ENCODE measurements at places on chromosomes 1 and 21.
A peak's percentile ranks its signal among the peaks of the same experiment; 100 is the strongest.

DNA sequence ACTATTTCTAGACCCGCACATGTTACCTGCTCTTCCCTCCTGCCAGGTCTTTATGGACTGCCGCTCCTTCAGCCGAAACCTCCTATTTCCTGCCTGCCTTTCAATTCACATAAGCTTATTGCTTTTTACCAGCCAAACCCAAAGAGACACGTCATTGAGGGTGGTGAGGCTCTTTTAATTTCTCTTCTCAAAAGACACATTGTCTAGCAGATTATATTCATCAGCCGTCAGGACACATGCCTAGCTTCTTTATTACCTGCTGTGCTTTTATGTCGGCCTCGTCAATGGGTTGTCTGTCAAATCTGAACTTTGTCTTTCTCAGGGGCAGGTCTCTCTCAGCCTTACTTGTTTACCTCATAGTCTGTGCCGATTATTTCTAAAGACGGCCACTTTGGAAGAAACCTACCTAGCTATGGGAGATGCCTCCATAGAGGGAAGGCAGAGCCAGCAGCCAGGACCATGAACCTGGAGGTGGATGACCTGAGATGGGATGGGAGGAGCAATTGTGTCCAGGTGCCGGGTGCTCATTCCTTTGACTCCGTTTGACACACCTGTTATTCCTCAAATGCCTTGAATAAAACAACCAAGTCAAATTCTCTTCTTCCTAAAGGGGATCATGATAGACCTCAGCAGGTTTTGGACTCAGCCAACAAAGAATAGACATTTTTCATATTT is 42.0 kb downstream of the ZBTB18 start:
- DNase-seq: no peak

- no peak for DNase-seq
Observed at GRCh38 chr1:213985209-213986019, 2.4 kb upstream of the PROX1 start.

DNA sequence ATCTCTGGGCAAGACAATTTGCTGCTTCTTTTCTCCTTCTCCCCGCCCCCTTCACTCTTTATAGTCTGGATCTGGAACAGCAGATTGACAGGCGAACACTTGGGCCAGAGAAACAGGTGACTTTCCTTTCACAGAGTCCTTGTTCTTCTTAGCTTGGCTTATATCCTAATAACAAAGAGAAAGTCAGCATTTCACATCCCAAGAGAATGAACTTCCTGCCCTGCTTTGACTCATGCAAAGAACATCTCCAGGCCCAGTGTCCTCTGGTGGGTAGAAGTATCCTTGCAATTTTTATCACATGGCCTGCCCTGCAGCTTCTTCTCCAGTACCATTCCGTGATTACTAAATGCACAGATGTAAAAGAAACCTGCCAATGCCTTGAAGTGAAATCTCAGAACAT is 764.4 kb downstream of the ADGRL2 start:
- DNase-seq: no peak

DNA sequence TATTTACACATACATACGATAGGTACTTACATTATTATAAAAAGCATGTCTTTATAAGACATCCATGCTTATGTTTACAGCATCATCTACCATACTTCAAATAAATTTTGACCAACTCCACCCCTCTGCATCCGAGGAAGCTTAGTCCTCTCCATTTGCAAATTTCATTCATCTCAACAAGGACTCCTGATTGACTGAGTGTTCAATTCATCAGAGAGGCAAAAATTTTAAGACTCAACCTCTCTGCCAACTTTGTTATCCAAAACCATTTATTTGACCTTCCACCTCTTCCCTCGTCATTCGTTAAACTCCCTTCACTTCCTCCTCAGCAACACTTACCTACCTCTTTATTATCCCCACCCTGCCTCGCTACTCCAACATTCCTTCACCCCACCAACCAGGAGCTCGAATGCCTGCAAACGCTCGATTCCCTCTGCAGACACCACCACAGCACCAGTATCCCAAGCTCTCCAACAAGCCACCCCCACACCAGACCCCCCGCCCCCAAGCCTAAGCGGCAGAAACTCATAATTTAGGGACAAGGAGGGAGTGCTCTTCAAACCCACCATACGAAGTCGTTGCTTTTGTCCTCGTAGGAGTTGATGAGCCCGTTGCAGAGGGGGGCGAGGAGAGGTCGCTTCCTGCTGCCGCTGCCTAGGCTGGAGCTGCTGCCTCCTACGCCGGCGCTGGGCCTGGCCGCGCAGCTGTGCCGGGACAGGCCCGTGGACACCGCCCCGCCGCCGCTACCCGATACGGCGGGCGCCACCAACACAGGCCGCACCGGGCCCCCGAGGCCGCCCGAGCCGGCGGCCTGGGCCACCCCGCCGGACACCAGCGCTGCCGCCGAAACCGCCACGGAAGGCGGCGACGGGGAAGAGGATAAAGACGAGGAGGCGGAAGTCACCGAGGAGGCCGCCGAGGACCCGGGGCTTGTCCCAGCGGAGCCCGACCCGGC is 803 bp downstream of the COP1 start:
- no peak for DNase-seq

- no peak for DNase-seq
Observed at GRCh38 chr1:173213665-173214064, 6.5 kb upstream of the TNFSF4 start.

DNA sequence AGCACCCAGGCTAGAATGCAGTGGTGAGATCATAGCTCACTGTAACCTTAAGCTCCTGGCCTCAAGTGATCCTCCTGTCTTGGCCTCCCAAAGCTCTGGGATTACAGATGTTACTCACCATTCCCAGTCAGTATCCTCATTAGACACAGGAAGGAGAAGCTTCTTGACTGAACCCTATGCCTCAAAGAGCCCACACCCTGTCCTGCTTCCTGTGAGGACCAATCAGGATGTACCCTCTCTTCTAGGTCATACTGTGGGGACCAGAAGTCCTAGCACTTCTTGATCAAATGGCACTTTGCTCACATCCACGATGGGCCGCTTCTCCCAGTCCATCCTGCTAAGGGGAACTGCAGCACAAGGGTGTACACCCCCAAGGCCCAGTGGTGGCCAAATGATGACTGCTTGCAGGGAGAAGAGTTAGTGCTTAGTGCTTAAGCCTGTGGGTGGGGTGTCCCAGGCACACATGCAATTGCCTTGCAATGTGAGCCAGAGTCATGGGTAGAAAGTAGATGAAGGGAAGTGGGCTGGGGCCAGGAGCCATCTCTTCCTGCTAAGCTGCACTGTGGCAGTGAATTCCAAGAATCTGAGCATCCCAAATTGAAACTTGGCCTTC is 9.8 kb downstream of the CD34 start:
- no peak for DNase-seq

- DNase-seq: no peak
Observed at GRCh38 chr1:89897347-89898133, 76.7 kb downstream of the LRRC8D start.

DNA sequence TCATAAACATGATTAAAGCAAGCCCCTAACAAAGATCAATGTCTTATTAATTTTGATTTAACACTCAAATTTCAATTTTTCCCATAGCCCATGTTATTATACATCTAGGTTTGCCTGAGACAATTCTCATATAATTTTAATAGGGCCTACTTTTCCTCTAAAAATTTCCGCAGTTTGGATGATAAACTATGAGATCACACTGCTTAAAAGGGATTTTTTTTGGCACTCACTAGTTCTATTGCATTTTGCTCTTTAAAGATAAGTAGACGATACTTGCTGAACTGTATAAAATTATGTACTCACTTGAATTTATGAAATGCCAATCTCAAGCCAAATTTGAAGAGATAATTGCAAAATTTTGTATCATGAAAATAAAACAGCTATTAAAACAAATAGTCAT is 480.4 kb upstream of the ZRANB2 start:
- DNase-seq: no peak

- no peak for DNase-seq
Observed at GRCh38 chr1:93552741-93553455, 105.0 kb downstream of the FNBP1L start.

DNA sequence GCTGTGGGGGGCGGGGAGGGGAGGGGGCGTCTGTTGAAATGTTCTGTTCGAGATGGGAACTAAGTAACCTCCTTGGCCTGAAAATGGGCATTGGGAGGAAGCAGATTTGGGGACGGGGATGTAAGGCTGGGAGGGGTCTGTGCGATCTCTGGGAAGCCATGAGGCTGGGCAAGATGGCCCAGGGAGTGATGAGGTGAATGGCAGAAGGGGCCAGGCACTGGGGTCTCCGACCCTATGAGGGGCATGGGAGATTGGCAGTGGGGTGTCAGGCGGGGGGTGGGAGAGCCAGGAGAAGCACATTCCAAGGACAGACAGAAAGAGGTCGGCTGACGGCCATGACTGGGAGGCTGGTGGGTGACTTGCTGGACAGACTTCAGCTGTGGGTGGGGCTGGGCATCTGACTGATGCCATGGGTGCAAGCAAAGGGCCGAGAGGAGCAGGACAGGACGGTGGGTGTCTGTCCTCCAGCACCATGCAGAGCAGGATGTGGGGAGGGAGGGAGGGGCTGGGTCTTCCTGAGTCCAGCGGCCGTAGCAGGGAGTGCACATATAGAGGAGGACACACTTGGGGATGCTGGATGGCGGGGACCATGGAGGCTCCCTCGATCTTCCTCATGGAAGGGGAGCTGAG is 30.0 kb upstream of the COL18A1 start:
- no peak for DNase-seq

DNA sequence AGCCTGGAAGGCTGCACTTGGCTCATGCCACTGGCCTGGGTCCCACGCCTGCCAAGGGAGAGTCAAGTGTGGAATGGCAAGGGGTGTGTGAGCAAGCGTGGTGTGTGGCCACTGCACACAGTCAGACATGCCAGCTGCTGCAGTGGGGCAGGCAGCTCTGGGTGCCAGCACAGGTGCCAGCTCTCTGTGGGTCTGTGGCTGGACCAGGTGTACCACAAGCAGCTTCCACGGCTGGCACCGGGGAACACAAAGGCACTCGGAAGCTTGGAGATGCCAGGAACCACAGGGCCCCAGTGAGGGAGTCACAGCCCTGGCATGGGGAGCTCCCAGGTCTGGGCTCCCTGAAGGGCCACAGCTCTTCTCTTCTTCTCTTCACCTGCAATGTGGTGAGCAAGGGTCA is 34.8 kb downstream of the ACTL8 start:
- no peak for DNase-seq

GRCh38 chr1:19411612-19412011 is 73.7 kb downstream of the CAPZB start:
- no peak for DNase-seq

- DNase-seq: no peak
Observed at GRCh38 chr21:28949318-28949717, 43.4 kb downstream of the LTN1 start.

GRCh38 chr1:145885738-145886287 is at the start of gene ANKRD35:
Gene ANKRD35, minus strand, starts transcription at chr1:145885866. Its CDS starts 108 bp downstream, at chr1:145885758.
- DNase-seq: peak; percentile 73

- DNase-seq: no peak
Observed at GRCh38 chr1:35441926-35442579, 115.2 kb downstream of the KIAA0319L start.
